ENCODE measurements at places on chromosomes 2 and 18.

- no peak for DNase-seq
Observed at GRCh38 chr2:71545572-71546274, 92.4 kb downstream of the DYSF start.

DNA sequence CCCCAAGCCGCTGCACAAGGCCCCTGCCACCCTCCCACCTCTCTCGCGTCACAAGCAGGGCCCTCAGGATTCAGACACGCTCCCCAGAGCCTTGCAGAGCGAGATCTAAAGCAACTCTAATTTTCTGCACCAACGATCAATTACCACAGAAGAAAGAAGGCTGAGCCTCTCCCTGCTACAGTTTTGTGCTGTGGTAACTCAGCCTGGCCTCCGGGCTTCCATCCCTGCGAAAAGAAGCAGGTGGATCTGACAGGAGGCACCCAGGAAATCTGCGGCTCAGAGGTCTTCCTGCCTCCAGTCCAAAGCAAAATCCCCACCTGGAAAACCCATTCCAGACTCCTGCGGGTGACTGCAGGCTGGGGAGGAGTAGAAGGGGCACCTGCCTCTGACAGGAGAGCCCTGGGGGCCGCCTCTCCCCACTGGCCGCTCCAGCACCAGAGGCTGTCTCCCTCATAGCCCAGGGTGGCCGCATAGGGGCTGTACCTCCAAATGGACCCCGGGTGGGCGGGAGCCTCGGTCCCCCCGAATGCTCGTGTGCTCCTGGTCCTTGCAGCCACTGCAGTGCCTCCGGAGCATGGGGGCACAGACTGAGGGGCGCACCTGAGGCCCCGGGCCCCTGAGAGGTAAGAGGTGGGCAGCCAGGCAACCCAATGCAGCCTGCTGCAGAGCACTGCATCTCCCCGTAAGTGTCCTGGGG lies 31.0 kb downstream of the PXDN start:
- DNase-seq: no peak

GRCh38 chr2:218066926-218067515 lies 2.0 kb upstream of the RUFY4 start:
- no peak for DNase-seq

DNA sequence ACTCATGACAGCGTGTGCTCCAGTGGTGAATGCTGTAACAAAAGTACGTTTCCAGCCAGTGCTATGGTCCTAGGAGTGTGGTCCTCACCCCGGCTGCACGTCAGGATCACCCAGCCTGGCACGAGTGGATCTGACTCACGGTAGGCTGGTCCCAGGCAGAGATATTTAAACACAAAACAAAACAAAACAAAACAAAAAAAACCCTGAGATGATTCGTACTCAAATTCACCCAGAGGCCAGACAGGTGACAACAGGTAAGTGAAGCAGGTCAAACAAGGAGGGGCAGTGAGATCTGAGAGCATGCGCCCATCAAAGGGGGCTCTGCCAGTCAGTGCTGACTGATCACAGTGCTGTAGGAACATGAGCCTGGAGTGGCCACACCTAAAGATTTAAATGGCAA lies 43.2 kb downstream of the C2orf76 start:
- no peak for DNase-seq
